ENCODE measurements at places on chromosomes 13 and 19. TPM values are rescaled to one million over a fixed set of nuclear protein-coding genes. Genes with fewer than 3 reads are reported as not detected.
A peak's percentile ranks its signal among the peaks of the same experiment; 100 is the strongest.

OR7D2 gene
- not detected for total RNA-seq

PRR20D gene
- total RNA-seq: not detected

HCN2 gene
- 1.8 TPM for total RNA-seq

BRSK1 gene
- 20.3 TPM for total RNA-seq

CTXN1 gene
- 5.0 TPM for total RNA-seq

GSX1 gene
- total RNA-seq: not detected

MEIS3 gene
- total RNA-seq: 134 TPM

ETV2 gene
- 0.35 TPM for total RNA-seq

HNRNPUL1 gene
- total RNA-seq: 178 TPM

NCR1 gene
- total RNA-seq: 12.6 TPM

SOX21 gene
- 3.9 TPM for total RNA-seq

CCL25 gene
- total RNA-seq: not detected

- no peak for DNase-seq
These were observed 858 bp upstream of the USP12 start for GRCh38 chr13:27172495-27172842.

DNA sequence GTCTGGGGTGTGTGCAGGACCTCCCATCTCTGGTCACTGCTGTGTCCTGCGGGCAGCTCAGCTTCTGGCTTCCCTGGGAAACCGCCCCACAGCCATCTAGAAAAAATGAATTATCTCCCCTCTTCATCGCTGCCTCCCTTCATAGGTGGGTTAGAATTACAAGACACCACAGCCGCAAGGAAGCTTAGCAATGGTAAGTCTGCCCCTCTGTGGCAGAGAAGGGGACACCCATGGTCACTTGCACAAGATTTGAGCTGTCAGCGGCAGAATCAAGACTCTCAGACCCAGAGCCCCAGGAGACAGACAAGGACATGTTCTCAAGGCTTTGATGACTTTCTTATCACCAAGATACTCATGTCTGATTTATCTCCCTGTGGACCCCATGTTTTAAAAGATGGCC lies 110.8 kb upstream of the PABPC3 start:
- peak; percentile 56 for DNase-seq

- DNase-seq: no peak
These were observed 25.5 kb upstream of the FBXO17 start for GRCh38 chr19:39001041-39001440.

DNA sequence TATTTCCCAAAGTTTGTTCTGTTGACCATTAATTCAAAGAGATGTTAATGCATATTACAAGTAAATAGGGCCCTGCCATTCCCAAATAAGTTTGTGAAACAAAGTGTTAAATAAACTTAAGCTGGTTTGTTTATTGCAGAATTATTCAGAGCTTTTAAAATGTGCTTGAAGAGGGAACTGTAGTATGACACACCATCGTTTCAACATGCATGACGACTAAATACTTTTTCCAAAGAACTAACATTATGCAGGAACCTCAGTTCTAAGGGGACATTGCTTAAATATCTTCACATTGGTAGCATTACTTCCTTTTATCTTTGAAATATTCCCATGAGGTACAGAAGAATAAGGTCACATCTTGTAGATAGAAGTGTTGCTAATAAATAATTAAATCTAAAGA lies 14.6 kb downstream of the LHFPL6 start:
- DNase-seq: no peak

GRCh38 chr13:76830805-76831204 lies 55.4 kb downstream of the KCTD12 start:
- DNase-seq: no peak

DNA sequence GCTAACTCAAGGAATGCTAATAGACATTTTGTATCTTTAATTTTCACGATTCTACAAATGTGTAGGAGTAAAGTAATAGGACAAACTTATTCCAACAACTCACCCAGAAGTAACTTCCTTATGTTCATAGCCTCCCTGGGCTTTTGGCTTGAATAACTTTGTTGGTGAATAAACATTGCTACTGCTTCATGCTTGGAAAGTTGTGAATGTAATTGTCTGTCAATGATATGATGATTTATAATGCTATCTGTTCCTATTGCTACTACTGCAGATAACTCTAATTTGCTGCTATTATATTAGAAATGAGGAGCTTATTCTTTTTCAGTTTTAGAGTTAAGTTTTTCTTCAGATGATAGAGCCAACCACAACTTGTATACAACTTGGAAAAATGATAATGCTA lies 307.7 kb downstream of the PCDH9 start:
- no peak for DNase-seq

GRCh38 chr19:16446724-16447368 lies 24.9 kb downstream of the EPS15L1 start:
- DNase-seq: no peak

GRCh38 chr13:75404726-75405125 lies 77.2 kb downstream of the TBC1D4 start:
- DNase-seq: no peak

DNA sequence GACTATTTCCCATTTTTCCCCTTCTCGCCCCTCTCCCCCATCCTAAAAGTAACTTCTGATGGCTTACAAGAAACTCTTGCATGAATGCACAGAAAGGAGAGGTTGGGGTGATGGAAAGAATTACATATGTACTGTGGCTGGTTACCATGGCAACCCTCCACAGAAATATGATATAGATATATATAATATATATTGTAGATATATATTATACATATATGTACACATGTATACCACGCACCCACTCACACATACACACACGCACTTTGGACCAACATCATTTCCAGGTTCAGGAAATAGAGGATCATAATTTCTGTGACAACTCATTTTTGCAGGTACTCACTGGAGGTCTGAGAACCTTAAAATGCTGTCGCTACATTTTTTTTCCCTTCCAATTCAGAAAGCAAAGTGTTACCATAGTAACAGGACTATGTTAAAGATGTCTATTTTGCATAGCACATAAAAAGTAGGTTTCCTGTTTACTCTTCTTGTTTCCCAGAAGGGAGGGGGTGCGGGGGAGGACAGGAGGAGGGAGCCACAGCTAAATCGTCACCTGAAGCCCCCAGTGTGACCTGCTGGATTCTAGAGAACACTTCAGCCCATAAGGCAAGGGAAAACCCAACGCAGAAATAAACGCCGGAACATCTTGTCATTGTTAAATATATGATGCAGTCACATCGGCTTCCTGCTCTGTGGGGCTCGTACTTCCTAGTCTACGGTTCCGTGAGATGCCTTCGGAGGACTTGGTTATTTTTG lies 44.7 kb downstream of the EFNB2 start:
- no peak for DNase-seq

- peak; percentile 79 for DNase-seq
These were observed 157.2 kb downstream of the TM9SF2 start for GRCh38 chr13:99658261-99658991.

DNA sequence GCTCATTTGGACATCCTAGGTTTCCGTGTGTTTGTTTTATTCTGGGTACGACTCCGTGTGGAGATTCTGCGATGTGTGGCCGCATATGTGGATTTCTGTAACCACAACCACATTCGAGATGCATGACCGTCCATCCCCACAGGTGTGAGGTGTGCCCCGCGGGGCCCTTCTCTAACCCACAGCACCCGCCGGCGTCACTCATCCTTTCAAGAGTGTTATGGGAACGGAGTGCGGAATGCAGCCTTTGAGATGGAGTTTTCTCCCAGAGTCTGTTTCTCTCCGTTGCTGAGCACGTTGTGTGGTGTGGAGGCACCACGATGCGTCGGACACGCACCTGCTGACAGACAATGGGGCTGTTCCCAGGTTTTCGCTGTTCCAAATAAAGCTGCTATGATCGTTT lies 40.0 kb downstream of the C13orf46 start:
- DNase-seq: no peak

- peak; percentile 84 for DNase-seq
These were observed 312.5 kb downstream of the TEX29 start for GRCh38 chr13:111632906-111633305.

- no peak for DNase-seq
These were observed 6.2 kb upstream of the EPN1 start for GRCh38 chr19:55668603-55669348.

GRCh38 chr13:82374719-82375118 lies 1507.6 kb downstream of the SLITRK1 start:
- no peak for DNase-seq

GRCh38 chr13:110932588-110932987 lies 17.7 kb upstream of the ANKRD10 start:
- no peak for DNase-seq

- DNase-seq: no peak
These were observed 390.3 kb downstream of the DLEU7 start for GRCh38 chr13:50453188-50453587.

DNA sequence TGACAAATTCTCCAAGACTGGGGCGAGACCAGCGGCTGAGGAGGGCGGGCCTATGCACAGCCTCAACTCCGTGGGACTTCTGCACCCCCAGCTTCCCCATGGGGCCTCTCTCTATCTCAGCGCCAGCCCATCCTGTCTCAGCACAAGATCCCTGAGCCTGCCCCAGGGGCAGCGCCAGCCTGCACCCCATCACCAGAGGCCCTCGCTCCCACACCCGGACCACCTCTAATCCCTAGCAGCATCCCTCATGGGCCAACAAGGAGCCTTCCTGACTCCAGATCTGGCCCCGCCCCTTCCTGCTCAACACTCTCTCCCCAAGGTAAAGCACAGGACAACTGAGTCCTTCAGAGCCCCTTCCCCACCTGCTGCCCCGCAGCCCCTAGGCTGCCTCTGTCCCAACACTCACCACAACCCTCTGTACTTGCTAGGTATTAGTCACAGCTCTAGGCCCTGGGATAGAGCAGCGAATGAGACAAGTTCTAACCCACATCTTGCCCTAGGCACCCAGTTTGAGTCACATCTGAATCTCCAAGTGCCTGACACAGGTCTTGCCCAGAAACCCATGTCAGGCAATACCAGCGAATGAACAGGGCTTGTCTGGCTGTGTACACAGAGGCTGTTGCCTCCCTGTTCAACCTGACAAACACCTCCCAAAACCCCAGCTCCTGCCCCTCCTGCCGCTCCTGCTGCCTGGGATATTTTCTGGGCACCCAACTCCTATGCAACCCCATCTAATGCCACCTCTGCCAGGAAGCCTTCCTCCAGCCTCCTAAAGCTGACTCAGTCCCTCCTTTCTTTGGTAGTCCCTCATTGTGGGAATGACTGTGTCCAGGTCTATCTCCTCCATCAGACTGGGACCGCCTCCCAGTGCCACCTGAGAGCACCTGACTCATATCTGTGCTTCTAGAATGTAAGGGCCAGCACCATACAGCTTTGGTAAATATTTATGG lies 18.6 kb downstream of the GRIK5 start:
- DNase-seq: no peak

- DNase-seq: peak; percentile 23
These were observed 299.7 kb upstream of the SGCG start for GRCh38 chr13:22880741-22881720.
